NCI-H524 (cell line): ENCODE measurements at places on chromosomes 1 and 21.

DNA sequence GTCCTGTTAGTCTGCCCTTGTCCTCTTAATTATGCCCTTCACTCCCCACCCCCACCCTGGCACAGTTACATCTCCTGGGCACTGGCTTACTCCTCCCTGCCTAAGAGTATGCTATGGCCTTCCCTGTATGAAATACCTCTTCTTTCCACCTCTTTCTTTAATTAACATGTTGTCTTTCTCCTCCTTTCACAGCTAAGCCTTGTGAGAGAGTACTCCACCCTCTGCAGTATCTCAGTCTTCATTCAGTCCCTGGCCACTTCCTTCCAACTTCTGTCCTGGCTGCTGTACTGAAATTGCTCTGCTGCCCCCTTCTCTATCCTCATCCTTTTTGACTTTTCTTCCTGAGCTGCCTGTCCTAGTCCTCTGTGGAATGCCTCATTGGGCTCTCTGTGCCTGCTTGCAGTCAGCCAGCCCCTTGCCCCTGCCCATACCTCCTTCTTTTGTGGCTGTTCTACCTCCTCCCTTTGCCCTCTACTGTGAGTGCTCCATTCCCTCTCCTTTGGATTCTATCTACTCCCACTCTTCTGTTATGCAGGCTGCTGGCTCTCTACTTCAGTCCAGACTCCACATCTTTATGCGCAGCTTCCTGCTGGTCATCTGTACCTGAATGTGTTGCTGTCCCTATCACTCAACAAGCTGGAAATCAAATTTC is 8.3 kb downstream of the NOS1AP start:
- DNase-seq = no peak

DNA sequence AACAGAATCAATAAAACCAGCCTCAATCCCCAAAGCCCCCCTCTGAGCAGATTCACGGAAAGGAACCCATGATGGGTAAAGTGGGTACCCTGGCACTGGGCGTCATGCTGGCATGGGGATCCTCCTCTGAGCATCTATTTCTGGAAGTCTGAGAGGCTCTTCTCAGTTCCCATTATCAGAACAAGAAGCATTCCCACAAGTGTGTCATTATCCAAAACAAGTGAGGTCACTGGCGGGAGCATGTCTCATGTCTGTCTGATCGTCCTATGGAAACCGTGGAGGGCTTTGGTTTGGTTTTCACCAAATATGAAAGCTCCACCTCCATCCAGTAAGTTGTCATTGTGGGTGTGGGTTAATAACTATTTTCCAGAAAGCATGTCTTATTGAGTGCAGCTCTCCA is 70.7 kb downstream of the PGM1 start:
- no peak for DNase-seq

GRCh38 chr1:235930543-235930942 is 63.8 kb upstream of the LYST start:
- no peak for DNase-seq

DNA sequence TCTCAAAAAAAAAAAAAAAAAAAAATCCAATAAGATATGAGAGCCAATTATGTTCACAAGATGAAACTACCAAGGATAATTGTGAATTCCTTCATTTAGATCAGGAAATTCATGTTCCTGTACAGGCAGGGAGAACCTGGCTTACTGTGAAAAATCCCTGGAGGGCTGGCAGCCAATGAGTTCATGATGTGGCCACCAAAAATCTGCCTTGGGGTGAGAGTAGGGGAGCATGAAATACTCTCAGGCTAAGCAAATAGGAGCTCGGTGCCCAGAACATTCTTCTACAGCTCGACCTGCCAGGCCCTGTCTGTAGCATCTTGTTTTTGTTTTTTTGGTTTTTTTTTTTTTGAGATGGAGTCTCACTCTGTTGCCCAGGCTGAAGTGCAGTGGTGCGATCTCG is 50.1 kb downstream of the PIK3CD start:
- no peak for DNase-seq

GRCh38 chr1:151846062-151846568 is 6.5 kb upstream of the C2CD4D start:
- no peak for DNase-seq

GRCh38 chr1:37825506-37825905 is 17.5 kb upstream of the YRDC start:
- DNase-seq = no peak

DNA sequence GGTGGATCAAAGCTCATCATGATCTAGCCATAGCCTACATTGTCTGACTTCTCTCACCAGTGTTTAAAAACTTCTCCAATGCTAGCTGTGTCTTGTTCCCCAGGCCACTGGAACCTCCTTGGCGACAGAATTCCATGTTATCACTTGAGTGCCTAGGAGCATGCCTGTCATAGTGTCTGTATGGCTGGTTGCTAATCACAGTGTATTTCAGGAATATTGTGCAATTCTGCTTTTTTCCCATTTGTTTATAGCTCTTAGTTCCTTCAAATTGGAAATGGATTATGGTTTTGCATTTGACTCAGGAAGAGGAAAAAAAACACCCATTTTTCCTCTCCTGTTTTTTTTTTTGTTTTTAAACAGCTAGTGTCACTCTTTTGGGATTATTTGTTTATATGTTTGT is 25.5 kb downstream of the ROR1 start:
- DNase-seq = no peak

- DNase-seq = no peak
Observed at GRCh38 chr1:222828939-222829338, 14.1 kb downstream of the DISP1 start.

- no peak for DNase-seq
Observed at GRCh38 chr1:94820936-94821335, 779 bp downstream of the SLC44A3 start.

DNA sequence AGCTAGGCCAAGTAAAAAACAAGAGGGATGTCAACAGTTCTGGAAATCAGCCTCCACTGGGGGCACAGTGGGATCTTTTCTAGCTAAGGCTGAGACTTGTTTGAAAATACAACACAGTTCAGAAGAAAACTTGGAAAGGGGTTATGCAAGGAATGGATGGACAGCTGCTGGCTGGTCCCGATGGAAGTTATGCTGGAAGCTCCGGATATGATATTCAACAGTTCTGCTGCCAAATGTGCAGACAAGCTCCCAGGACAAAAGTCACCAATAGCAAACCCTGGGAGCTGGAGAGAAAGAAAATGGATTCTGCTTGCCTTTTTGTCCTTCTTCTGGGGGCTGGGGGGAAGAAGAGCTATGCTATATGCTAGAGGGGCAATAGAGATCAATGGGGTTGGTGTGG is 14.3 kb downstream of the LMX1A start:
- DNase-seq = no peak

DNA sequence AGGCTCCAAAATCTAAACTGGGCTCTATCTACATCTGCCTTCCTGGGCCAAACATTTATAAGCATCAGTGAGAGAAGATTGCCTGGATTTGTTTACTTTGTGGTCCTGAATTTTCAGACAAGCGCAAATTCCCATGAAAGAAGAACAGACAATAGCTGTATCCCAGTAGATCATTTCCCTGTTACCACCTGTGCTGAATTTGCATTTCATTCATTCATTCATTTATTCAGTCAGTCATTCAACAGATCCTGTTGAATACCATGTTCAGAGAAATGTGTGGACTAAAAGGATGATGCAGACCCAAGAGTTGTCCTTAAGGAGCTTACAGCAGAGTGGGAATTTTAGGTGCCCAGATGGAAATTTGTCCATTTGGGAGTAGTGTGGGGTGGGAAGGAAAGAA is 2.2 kb downstream of the PGM1 start:
- DNase-seq = no peak

GRCh38 chr1:98874828-98875227 is 129.8 kb downstream of the PLPPR5 start:
- DNase-seq = no peak

DNA sequence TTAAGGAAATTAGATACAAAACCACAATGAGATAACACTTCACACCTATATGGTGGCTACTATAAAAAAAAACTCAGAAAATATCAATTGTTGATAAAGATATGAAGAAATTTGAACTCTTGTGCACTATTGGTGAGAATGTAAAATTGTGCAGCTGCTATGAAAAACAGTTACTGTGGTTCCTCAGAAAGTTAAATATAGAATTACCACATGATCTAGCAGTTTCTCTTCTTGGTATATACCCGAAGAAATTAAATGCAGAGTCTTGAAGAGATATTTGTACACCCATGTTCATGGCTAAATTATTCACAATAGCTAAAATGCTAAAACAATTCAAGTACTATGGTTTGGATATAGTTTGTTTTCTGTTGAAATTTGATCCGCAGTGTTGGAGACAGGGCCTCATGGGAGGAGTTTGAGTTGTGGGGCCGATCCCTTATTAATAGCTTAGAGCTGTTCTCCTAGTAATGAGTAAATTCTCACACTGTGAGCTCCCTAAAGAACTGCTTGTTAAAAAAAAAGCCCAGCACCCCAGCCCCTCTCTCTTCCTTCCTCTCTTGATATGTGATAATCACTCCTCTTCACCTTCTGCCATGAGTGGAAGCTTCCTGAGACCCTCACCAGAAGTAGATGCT is 1412.1 kb downstream of the PLA2G4A start:
- no peak for DNase-seq

DNA sequence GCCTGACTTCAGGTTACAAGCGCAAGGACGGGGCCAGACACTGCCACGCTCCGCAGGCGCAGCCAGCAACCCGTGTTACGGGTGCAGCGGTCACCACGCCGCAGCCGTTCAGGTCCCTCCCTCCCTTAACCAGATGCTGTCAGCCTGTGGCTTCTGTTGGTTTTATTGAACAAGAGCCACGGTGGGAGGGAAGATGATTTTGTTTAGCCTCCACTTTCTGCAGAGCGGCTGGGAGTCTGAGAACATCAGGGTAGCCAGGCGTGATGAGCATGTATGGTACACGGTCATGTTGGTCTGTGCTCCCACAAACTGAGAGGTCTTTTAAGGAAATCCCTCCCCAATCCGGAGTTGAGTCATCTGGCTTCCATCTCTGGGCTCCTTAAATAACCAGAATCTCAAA is 18.5 kb upstream of the ADARB1 start:
- no peak for DNase-seq

DNA sequence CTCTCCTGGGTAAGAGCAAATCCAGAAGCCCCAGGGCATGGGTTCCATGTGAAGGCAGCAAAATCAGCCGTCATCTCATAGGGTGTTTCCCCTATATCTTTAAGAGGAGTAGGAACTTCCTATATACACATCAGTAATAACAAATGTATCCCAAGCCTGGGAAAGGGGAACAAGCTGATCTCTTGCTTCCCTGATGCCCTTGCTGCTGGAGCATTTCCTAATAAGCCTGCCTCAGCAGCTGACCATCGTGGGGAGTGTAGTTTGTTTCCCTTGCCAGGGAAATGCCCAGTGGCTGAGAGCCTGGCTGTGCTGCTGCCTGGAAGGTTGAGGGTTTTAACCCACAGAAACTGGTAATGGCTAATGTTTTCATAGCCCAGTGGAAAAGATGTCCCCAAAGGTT is 177.0 kb downstream of the NPHP4 start:
- DNase-seq = no peak

GRCh38 chr1:74486036-74486435 is 26.4 kb downstream of the LRRC53 start:
- no peak for DNase-seq

DNA sequence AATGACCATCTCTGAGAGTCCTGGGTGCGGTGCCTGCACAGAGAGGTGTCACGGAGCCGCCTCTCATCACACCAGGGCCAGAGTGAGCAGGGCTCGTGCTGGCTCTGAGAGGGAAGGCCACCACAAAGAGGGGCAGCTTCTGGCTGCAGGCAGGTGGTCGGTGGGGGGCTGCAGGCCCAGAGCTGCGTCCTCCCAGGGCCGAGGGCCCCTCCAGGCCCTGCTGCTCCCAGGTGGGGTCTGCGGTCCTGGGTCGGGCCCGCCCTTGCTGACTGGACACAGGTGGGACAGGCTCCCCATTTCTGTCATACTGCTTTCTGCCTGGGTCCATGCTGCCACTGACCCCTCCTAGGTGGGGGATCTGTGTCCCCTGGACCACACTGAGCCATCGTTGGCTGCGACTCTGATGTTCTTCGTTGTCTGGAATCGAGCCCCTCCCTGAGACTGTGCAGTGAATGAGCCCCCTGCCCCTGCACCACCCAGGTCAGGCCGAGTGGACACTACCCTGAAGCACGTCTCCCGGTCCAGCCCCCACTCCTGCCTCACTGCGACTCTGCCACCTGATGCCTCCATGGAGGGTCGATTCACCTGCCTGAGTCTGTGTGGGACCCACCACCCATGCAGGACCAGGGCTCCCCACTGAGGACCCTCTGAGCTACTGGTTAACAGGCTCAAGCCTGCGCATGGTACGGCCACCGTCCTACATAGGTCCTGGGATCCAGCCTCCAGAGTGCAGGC is 332.0 kb upstream of the VAMP3 start:
- DNase-seq = no peak

- no peak for DNase-seq
Observed at GRCh38 chr1:103087256-103087655, 21.1 kb downstream of the COL11A1 start.

- DNase-seq = no peak
Observed at GRCh38 chr1:162687870-162688269, 55.6 kb downstream of the DDR2 start.

DNA sequence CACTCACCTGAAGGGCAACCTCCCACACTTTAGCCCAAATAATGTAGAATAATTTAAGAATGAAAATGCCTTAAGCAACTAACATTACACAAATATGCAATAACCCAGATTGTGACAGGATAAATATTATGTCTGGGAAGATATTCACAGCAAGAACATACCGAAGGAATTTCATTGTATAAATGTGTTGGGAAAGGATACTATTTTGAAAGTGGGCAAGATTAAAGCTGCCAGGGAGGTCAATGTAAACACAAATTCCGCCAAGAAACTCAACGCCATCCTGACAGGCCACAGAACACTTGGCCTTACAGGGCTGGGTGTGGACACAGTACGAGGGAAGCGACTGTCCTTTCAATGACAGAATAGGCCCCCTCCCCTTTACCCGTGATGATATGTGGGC is 173.3 kb downstream of the RUNX1 start:
- no peak for DNase-seq

DNA sequence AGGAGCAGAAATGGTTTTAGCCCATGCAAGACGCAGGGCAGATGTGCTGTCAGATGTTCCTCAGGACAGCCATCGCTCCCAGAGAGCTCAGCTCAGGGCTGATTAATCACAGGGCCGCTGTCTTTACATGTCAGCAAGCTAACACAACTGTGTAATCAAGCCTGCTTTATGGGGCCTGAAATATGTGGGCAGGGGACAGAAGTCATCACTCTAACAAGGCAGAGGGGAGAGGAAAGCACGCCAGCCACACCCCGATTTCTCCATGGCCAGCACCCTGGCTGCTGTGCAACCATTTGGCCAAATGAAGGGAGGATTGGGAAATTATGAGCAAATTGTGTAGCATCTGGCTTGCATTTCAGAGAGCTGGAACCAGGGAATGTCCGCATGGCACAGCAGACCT is 368.8 kb downstream of the NPHP4 start:
- DNase-seq = no peak

DNA sequence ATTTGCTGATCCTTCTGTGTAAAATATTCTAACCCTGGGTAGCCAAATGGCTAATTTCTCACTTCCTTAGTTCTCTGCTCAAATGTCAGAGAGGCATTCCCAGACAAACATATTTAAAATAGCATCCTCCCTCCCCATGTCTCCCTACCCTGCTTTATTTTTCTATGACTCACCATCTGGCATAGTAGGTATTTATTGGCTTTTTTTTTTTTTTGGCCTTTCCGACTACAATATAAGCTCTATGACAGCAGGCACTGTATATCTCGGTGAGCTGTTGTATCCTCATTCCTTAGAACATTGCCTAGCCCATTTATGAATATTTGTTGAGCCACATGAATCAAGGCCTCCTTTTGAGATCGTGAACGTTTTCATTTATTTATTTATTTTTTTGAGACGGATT is 1.5 kb upstream of the NEK7 start:
- DNase-seq = no peak
